ENCODE measurements at places on chromosomes 2 and 18.

- no peak for DNase-seq
Measured at GRCh38 chr2:5696404-5696944, 4.3 kb downstream of the SOX11 start.

GRCh38 chr2:108594982-108595464 is 60.8 kb downstream of the LIMS1 start:
- peak; percentile 89 for DNase-seq

DNA sequence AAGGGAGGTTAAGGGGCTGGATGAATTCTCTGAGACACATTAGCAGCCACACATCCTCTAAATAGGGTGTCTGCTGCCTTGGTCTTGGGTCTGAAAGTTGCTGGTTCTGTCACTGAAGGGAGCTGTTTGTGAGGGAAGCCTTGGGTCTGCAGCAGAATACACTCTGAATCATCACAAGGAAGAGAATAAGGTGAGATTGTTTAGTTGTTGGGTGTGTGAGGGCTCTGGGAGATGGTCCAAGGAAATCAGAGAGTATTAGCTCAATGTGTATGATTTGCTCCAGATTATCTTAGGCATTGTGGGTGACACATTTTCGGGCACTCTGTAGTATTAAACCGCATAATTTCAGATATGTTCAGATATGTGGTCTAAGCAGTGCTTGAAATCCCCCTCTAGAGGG is 548.5 kb downstream of the SLC4A3 start:
- DNase-seq: no peak

- no peak for DNase-seq
Measured at GRCh38 chr2:202378001-202378400, 1.9 kb downstream of the BMPR2 start.

GRCh38 chr2:15273452-15273851 is 287.7 kb downstream of the NBAS start:
- no peak for DNase-seq

- no peak for DNase-seq
Measured at GRCh38 chr2:136137982-136138381, 20.0 kb upstream of the CXCR4 start.

DNA sequence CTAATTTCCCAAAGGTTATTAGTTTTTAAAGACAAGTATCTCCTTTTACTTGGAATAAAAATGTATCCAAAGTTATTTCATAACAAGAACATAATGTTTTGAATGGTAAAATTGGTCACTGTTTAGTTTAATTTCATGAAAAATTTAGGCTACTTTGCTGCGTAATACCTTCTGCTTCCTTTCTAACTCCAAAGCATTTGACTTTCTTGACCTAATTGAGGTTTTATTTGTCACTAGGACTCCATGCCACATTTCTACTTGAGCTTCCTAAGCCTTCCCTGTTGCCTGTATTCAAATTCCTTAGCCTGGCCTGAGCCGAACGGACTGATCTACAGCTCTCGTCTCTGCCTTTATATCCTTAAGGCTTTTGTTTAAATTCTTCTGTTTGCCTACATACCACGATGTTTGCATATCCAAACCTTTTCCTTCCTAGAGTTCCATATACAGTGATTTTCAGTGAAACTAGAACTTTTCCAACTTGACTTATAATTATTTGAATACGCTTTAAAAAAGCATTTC is 25.1 kb downstream of the ARMC9 start:
- no peak for DNase-seq

GRCh38 chr2:4840791-4841190 is 851.4 kb upstream of the SOX11 start:
- no peak for DNase-seq

DNA sequence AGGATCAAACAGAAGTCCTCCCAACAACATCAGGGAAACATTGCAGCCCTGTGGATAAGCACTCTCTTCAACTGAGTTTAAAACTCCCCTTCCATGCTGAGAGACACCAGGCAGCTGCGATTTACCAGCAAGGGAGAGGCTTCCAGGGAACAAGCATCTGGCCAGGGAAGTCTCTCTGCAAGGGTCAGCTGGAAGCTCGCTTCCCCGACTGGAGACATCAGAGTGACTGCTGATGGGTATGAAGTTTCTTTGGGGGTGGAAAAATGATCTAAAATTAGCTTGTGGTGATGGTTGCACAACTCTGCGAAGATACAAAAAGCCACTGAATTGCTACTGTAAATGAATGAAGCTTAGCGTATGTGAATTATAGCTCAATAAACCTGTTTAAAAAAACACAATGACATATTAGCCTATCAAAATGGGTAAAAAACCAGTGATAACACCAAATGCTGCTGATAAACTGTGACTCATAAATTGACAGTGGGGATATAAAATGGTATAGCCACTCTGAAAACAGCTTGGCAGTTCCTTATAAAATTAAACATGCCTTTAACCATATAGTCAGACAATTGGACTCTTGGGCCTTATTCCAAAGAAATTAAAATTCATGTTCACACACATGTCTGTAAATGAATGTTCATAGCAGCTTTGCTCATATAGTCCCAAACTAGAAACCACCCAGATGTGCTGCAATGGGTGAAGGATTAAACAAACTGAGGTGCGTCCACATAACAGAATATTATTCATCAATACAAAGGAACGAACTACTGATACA is 1082.0 kb downstream of the SOCS6 start:
- no peak for DNase-seq

GRCh38 chr2:219684721-219685689 is 57.6 kb downstream of the SLC4A3 start:
- DNase-seq: peak; percentile 49

- DNase-seq: no peak
Measured at GRCh38 chr2:54512663-54513362, 56.7 kb downstream of the SPTBN1 start.

GRCh38 chr18:49514577-49514976 is 27.5 kb upstream of the C18orf32 start:
- no peak for DNase-seq

DNA sequence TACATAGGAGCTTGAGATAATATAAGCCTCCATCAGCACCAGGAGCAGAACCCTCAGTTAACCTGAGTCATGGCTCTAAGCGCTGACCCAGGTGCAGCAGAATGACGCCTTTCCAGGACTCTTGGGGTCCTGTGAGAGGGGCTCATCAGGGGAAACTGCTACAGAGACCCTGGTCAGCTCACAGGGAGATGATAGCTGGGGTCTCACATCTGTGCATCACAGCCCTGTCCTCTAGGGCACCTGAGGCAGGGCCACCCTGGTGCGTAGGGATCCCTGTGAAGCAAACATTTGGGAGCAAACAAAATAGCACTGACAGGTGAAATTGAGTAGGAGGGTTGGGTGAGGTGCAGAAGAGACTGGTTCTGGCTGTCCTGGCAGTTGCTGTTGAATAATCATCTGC is 219.2 kb downstream of the SH3RF3 start:
- DNase-seq: no peak

- no peak for DNase-seq
Measured at GRCh38 chr2:16750175-16750924, 84.7 kb upstream of the CYRIA start.

- no peak for DNase-seq
Measured at GRCh38 chr2:104766683-104767082, 87.2 kb upstream of the POU3F3 start.
